ENCODE measurements at places on chromosomes 1 and 21.

DNA sequence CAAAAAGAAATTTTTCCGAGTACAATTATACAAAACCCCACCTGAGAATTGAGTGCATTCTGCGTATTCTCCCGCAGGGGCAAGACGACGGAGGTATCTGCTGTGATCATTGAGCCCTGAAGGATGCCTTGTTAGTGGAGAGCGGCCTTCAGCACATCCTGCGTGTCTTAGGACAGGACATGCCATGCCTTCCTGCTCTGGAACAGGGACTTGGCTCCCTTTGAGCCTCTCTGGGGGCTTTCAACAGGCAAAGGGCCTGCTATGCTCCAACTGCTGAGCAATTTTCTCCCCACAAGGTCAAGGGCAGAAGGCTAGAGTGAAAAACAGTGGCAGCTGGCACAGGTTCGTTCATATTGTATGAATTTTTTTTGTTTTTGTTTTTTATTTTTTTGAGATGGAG lies 52.4 kb downstream of the TOR1AIP2 start:
- DNase-seq, result no peak

DNA sequence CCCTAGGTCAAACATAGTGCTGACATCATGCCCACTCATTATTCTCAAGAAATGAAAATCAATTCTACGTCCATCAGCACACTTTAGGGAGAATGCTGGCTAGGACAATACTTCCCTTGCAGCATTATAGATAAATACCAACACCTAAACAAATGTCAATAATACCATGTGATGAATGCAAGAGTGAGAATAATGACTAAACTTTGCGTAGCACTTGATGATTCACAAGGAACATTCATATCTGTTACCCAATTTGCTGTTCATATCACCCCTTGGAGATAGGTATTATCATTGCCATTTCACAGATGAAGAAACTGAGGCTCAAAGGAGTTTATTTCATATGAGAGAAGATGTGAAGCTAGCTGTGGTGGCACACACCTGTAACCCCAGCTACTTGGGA lies 24.8 kb upstream of the EPS15 start:
- DNase-seq, result no peak

- DNase-seq, result no peak
Measured at GRCh38 chr1:246661451-246661850, 62.8 kb upstream of the SCCPDH start.

GRCh38 chr1:175629318-175629694 lies 114.1 kb downstream of the TNR start:
- no peak for DNase-seq

- DNase-seq, result no peak
Measured at GRCh38 chr21:41317458-41317857, 857 bp downstream of the FAM3B start.

- no peak for DNase-seq
Measured at GRCh38 chr1:12344596-12345349, 114.9 kb downstream of the VPS13D start.
